ENCODE measurements at places on chromosomes 2 and 18.

DNA sequence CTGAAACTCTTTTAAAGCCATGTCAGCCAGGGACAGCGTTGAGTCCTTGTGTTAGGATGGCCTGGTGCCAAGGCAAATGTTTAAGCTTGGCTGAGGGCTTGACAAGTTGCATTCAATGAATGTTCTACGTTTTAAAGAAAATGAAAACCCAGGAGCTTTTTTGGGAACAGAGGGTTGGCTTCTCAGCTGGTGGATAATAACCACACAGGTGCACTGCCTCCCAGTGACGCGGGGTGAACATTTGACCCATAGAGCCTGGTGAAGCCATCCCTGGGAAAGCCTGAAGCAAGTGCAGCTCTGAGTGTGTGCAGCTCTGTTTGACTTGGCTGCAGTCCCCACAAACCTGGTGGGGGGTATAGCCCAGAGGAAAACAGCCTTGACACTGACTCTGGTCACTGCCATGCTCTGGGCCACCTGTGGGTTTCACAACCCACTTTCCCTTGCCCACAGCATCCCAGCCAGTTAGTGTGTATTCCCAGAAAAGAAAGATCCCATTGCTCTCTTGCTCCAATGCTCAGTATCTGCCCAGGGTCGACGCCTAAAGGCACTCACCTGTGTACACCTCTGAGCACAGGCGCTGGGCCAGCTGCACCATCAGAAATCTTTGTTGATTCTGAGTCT lies 874.9 kb downstream of the RNF144A start:
- no peak for DNase-seq

GRCh38 chr2:1488181-1488671 lies 75.0 kb downstream of the TPO start:
- DNase-seq = no peak

- no peak for DNase-seq
These were observed 91.1 kb downstream of the DTNB start for GRCh38 chr2:25582077-25582830.

DNA sequence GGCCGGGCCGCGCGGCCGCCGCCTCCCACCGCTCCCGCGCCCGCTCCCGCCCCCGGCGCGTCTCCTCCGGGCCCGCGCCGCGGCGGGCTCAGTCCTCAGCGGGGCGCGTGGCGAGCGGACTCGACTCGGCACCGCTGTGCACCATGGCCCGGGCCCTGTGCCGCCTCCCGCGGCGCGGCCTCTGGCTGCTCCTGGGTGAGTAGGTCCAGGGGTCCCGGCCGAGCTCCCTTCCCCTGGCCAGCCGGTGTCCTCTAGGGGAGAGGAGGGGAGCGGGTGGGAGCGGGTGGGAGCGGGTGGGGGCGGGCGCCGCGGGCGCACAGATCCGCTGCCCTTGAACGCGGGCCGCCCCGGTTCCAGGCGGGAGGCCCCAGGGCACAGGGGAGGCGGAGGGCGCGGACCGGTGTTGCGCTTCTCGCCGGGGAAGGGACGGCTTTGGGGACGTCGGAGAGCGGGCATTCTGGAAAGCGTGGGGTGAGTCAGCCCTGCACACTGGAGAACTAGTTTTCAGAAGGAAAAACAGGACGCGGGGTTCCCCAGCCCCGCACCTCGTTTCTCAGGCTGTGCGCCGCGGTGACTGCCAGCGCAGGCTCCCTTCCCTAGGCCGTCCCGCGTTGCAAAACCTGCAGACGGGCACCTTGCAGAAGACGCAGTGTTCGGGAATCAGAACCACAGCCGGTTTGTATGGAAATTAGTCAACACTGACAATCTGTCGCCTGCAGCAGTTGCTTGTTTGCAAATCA lies at the start of gene RAMP1:
RAMP1 (plus strand) TSS at position 91 of the 740 bp plus-strand sequence; CDS start at position 144, 53 bp downstream.
- DNase-seq = no peak

GRCh38 chr18:23867006-23867405 lies 147.5 kb upstream of the TTC39C start:
- no peak for DNase-seq

- no peak for DNase-seq
These were observed 11.3 kb downstream of the GATA6 start for GRCh38 chr18:22180722-22181121.

DNA sequence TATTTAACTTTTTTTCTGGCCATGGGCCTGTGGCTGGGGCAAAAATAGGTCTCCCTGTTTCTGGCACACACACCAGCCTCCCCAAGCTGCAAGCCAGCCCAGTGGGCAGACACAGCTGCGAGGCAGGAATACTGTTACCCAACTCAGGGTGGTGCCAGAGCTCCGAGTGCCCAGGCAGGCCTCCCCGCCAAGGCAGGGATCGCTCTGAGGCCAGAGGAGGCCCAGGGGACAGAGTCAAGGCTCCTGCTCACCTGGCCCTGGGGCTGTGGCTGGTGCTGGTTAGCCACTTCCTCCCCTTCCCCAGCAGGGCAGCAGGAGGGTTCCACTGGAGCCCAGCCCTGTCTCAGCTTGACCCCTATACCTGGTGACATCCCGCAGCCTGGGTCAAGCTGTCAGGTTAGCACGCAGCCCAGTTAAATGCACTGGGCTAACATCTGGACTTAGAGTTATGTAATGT lies 67.1 kb upstream of the EPAS1 start:
- no peak for DNase-seq

- no peak for DNase-seq
These were observed 108.2 kb downstream of the TDRD15 start for GRCh38 chr2:21231985-21232384.

- peak; percentile 59 for DNase-seq
These were observed 90.9 kb upstream of the SMAD7 start for GRCh38 chr18:49041435-49042245.

DNA sequence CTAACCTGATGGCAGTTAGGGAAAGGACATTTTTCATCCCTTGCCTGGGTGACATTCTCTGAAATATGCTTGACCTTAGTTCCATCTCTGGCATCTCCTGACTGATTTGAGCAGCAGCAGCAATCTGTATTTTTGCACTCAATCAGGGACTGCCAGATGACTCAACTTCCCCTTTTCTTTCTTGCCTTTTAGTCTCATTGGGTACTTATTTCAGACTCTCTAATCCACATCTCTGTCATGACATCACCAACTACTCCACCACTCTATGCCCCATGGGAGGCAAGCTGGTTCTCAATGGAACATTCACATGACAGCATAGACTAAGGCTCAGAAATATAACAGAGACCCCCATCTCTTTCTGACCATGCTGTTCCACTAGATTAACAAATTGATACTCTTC lies 254.2 kb downstream of the RIT2 start:
- DNase-seq = no peak

DNA sequence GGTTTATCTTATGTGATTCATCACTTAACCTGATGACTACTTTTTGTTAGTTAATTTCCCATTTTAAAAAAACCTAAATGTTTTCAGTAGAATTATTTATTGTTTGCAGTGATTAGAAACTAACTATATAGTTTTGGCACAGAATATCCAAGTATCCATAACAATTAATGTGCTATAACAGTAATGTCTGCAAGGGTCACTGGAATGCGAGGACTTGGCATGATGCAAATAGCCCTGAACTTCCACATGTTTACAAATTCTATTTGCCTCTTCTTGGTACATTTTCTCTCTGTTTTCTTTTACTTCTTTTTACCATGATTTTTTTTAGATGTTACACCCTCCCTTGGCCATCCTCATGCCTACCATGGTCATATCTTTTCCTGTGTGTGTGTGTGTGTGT lies 49.3 kb upstream of the GALNT3 start:
- no peak for DNase-seq

DNA sequence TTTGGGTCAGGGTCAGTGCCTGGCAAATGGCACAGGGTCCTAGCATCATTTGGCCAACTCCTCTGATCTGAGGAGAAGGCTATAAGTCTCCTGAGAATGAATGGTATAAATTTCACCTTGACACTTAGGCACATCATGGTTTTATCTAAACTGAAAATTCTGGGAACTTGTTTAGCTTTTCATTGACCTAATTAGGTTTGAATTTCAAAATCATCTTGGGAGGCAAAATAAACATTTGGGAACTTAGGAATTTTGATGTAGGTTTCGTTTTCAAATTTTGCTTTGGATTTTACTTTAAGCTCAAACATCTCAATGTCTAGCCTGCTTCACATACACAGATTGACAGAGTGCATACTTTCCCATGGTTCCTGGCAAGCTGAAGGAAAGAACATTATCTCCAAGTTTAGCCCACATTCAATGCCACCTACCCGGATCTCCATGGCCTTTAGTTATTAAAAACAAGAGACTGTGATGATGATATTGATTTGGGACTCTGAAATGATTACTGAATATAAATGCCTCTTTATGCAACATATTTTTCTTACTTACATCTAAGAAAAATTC lies 44.5 kb downstream of the MYOM1 start:
- DNase-seq = no peak

DNA sequence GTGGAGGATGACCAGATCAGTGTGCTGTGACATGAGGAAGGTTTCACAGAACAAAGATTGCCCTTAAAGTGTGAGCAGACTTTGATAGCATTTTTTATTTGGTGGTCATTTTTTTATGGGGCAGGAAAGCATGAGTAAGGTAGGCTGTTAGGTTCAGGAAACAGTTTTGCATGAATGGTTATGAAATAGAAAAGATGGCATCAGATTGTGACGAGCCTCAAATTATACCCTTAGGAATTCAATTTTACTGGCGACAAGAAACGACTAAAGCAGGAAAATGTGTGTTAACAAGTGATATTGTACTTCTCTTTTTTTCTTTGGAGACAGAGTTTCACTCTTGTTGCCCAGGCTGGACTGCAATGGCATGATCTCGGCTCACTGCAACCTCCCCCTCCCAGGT lies 44.7 kb downstream of the PIK3C3 start:
- DNase-seq = no peak

DNA sequence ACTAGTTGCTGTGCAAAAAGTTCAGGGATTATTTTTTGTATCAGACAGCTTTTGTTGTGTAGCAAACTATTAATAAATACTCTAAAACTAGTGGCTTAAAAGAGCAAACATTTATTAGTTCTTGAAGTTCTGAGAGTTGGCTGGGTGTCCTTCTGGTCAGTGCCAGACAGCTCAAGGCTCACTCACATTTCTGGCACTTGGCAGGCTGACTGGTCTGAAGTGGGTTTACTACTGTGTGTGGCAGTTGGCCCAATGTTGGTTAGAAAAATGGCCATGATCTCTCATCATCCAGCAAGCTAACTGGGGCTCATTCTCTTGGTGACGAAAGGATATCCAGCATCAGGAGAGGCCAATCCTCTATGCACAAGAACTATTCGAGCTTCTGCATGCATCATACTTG lies 71.4 kb upstream of the ZNF385B start:
- DNase-seq = no peak

- DNase-seq = no peak
These were observed 328.7 kb downstream of the SMAD2 start for GRCh38 chr18:47601581-47602272.

GRCh38 chr18:23340661-23341060 lies 112.4 kb upstream of the RIOK3 start:
- DNase-seq = no peak

GRCh38 chr2:12452185-12452584 lies 264.6 kb upstream of the TRIB2 start:
- no peak for DNase-seq

GRCh38 chr2:214401580-214401979 lies 9.3 kb upstream of the VWC2L start:
- no peak for DNase-seq

DNA sequence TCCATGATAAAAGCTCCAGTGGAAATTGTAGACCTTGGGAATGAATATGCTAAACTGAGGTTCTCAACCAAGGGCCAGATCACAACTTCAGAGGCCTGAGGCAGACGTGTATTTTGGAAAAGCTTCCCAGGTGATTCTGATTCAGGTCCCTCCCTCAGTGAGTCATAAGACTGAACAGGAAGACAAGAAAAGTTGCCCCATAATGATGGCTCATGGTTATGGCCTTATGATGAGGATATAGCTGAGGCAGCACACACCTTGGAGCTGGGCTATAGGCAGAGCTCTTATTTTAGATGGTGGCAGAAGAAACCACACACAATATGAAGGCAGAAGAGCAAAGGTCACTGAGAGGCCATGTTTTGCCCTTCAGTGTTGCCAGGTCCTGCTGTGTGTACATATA lies 9.6 kb downstream of the ANTXR1 start:
- no peak for DNase-seq

DNA sequence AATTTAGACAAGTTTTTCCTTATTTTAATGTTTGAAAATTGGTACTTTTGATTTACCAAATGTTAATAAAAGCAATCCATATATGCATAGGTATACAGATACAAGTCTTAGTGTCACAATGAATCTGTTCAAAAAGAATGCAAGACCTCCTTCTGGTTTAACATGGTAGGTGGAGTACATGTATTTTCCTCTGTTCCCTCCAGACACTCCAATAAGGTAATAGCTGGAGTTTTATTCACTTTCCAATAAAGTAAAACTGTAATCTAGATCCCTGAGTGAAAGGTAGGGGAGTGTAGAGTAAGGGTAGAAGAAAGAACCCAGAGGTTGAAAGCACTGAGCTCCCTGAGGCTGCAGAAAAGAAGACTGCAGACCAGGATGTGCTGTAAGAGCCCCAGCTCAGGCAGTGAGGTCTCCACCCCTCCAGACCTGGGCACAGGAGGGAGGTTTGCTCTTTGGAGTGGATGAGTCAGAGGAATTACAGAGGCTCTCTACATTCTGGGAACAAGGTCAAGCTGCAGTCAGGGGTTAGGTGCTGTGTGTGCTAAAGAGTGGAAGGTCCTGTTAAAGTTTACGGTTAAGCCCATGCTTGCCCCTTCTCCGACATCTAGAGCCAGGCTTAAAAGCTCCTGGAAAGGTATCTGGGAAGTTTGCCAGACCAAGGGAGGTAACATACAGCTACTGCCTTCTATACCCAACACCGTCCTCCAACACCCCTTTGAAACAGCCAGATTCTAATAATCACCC lies 27.6 kb upstream of the STAT1 start:
- DNase-seq = no peak

DNA sequence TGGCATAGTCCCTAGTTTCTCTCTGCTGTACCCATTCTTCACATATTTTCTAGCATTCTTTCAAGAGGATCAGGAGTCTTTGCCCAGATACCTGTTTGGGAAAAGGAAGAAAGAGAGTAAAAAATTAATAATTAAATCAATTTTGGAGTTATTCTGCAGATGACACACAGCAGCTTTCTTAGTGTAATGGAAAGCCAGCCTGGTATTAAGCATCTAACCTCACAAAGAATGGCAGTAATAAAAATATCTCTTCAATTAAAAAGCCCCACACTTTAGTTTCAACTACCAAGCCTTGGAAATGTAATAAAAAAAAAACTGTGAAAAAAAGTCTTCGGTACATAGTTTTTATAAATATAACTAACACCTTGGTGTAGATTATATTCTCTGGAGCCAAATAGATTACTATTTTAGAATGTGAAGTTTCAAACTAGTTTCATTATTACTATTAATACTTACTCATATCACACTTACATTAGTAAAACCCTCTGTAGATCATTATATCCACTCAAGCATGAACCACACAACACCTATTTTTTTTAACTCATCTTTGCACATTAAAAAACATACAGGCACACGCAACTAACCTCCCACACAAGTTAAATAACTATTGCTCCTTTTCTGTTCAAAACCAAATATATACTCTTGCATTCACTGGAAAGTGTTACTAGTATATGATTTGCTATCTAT lies 90.9 kb downstream of the GPD2 start:
- no peak for DNase-seq

- DNase-seq = no peak
These were observed 12.8 kb upstream of the MYO3B start for GRCh38 chr2:170165129-170165528.

- DNase-seq = no peak
These were observed 315.7 kb downstream of the GBX2 start for GRCh38 chr2:235852526-235852920.
